ENCODE measurements at places on chromosomes 12 and 14.
A peak's percentile ranks its signal among the peaks of the same experiment; 100 is the strongest.

DNA sequence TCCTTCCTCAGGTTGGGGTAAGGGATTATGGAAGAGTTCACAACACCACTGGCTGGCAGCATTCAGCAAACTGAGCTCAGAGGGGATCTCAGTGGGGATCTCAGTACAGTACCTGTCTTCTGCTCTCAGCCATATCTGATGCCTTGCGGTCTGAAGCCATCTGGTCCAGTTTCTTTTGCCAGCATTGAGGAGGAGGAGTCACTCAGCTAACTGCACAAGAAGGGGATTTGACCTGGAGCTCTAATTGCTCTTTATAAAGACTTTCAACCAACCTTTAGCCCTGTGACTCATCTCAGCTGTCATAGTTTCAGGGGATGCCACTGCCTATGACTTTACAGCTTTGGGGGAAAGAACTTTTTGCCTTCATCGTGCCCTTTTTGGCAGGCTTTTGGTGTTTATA lies 44.9 kb downstream of the JKAMP start:
- no peak for DNase-seq

GRCh38 chr14:62247266-62247665 lies 485.0 kb downstream of the SNAPC1 start:
- no peak for DNase-seq

DNA sequence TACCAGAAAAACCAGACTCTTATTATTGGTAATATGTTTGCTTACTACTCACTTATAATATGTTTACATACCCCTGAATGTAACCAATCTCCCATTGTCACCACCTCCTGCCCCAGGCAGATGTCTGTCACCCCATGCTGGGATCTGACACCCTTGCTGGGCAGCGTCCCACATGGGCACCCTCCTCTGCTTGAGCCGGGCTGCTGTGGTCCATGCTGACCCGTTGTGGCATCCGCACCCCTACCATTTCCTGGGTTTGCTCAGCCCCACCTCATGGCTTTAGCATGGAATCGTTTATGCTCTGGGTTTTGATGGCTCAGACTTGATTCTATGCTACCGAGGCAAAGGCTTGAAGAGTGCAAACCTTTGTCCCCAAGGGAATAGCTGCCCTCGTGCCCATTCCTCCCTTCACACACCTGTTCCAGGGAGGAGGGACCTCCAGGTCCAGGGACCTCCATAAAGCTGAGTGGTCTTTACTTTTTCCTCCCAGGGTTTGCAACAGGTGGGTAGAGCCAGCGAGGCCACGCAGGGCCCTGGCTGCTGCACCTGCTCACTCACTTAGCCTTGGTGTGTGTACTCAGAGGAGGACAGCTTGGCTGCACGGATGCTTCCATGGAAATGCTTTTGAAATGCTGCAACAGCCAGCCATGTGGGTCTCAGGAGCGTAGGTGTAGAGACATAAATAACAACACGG lies 68.7 kb downstream of the PRMT8 start:
- DNase-seq: no peak

- DNase-seq: no peak
Observed at GRCh38 chr12:39368891-39369290, 74.0 kb downstream of the KIF21A start.

DNA sequence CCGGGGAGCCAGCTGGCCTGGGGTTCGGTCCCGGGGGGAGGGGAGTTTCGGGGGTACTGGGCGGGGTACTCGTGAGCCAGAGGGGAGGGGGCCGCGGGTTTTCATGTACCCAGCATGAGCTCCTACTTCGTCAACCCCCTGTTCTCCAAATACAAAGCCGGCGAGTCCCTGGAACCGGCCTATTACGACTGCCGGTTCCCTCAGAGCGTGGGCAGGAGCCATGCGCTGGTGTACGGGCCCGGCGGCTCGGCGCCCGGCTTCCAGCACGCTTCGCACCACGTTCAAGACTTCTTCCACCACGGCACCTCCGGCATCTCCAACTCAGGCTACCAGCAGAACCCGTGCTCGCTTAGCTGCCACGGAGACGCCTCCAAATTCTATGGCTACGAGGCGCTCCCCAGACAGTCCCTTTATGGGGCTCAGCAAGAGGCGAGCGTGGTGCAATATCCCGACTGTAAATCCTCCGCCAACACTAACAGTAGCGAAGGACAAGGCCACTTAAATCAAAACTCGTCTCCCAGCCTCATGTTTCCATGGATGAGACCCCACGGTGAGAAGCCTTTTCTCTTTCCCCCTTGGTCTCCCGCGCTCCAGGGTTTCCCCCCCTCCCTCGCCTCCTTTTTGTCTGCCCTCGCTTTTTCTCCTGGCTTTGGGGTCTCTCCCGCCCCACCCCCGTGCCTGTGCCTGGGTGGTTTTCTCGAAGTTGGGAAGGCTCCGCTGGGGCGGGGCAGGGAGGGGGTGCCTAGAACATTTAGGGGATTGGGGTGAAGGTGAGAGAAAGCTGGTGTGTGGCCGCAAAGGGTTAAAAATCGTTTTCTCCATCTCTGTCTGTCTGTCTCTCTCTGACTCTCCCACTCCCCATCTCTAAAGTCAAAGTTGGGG lies 627 bp downstream of the HOXC8 start:
- no peak for DNase-seq

- DNase-seq: no peak
Observed at GRCh38 chr12:26723379-26724308, 109.3 kb downstream of the ITPR2 start.

DNA sequence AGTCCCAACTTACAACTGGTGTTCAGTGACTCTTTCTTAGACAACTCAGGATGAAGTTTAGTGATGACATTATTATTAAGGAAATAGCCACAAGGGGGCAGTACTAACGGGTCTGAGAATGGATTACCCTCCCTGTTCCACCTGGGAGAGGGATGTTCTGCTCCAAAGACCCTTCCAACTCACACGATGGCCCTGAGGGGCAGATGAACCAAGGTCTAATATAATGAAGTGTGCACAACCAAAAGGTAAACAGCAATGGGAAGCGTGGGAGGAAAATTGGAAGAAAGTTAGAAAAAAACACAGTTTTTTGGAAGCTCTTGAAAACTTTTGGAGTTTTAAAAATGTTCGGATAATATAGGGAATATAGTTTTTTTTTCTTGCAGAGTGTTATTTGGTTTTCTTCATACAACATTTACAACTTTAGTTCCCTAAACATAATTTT lies 24.0 kb downstream of the FGF6 start:
- DNase-seq: peak; percentile 46

- peak; percentile 2 for DNase-seq
Observed at GRCh38 chr12:107522692-107523477, 162.7 kb upstream of the PWP1 start.

- DNase-seq: no peak
Observed at GRCh38 chr12:83676781-83677295, 990.1 kb downstream of the TMTC2 start.

- peak; percentile 13 for DNase-seq
Observed at GRCh38 chr12:55797068-55797467, 20.5 kb downstream of the SARNP start.

DNA sequence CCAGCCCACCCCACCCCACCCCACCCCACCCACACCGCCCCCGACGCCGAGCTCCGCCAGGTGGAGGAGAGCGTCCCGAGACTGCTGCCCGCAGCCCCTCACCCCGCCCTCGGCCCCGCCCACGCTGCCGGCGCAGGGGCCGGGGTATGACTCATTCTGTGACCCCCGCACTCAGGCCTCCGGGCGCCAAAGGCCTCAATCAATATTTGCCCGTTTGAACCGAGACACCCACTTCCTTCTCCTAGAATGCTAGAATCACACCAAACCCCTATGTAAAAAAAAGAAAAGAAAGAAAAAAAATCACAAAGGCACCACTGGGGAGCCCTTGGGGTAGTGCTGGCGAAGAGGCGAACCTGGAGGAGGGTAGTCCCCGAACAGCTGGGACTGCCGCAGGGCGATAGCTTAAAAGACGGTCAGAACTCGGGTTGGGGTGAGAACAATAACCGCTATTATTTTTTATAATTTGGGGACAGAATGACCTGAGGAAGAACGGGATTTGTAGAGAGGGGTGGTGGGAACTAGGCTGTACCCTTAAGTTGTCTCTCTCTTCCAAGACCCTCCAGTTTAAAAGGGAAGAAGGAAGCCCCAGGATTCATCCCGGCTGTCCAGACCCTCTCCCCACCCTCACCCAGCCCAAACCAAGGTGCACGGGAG lies 894 bp downstream of the KRT8 start:
- DNase-seq: peak; percentile 44

DNA sequence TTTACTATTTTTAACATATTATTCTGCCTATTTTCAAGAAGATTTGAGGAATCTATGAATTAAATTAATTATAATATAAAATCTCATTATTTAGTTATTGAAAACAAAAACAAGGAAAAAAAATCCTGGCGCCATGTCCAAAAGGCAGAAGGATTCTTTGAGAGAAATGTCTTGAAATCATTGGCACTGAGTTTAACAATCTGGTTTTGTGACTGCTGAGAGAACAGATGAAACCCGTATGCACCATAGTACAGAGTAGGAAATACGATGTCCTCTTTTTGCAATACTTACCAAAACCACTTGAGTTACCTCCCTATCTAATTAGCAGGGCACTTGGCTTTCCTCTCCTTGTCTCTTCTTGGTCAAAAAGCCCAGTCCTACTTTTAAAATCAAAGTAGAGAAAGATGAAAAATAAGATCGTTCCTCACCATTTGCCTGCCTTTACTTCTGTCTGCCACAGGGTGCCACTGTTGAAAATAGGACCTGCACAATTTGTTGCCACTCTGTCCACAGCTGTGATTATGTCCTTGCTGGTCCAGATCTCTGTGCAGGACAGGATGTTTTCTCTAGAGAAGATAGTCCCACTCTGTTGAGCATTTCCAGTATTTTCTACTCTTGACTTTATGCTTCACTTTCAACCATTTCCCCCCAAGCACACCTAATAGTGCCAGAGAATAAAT lies 179.7 kb downstream of the PDZRN4 start:
- no peak for DNase-seq

- no peak for DNase-seq
Observed at GRCh38 chr12:26327975-26328644, 132.7 kb downstream of the SSPN start.

- DNase-seq: no peak
Observed at GRCh38 chr12:132214891-132215290, 70.6 kb downstream of the NOC4L start.

- no peak for DNase-seq
Observed at GRCh38 chr14:104516906-104517305, 62.7 kb upstream of the C14orf180 start.

GRCh38 chr12:123421314-123421713 lies 15.2 kb downstream of the RILPL2 start:
- DNase-seq: no peak

GRCh38 chr14:33250963-33251362 lies 312.3 kb downstream of the NPAS3 start:
- DNase-seq: no peak

DNA sequence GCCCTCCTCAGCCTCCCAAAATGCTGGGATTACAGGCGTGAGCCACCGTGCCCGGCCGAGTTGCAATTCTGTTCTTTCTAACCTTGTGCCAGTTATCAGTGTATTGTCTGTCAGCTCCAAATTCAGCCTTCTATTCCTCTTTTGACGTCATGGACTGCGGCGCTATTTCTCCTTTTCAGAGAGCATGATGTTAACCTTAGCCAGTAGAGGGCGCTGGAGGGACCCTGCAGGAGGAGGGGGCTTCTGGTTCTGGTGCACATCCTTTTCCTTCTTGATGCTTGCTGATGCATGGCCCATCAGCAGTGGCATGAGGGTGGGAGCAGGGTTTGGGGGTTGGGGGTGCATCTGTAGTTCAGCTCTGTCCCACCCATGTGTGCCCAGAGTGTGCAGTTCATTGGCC lies 179.3 kb upstream of the RMST start:
- no peak for DNase-seq

DNA sequence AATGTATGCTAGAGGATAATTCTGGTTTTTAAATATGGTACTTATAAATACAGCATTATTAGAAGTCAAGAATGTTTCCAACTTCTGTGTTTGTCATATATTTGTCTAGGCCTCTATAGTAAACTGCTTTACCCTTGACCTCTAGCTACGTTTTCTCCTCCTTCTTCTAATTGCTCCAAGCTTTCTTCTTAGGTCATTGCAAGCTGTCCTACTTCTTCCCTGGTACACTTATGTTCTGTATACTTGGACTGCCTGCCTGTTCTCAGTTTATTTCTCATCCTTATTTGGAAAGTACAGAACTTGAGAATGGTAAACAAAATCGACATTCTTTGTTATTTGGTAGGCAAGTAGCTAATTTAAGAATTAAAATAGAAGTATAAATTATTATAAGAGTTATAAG lies 23.9 kb upstream of the ATP2B1 start:
- no peak for DNase-seq

GRCh38 chr14:65565948-65566347 lies 153.4 kb downstream of the FUT8 start:
- DNase-seq: no peak

GRCh38 chr14:103141117-103141796 lies 18.0 kb downstream of the TNFAIP2 start:
- no peak for DNase-seq

GRCh38 chr14:64702493-64703394 lies 1.5 kb upstream of the PLEKHG3 start:
- no peak for DNase-seq

- DNase-seq: no peak
Observed at GRCh38 chr12:114626-115211, 48.2 kb downstream of the IQSEC3 start.

GRCh38 chr14:70803321-70804310 lies 5.7 kb downstream of the MAP3K9 start:
- DNase-seq: no peak

DNA sequence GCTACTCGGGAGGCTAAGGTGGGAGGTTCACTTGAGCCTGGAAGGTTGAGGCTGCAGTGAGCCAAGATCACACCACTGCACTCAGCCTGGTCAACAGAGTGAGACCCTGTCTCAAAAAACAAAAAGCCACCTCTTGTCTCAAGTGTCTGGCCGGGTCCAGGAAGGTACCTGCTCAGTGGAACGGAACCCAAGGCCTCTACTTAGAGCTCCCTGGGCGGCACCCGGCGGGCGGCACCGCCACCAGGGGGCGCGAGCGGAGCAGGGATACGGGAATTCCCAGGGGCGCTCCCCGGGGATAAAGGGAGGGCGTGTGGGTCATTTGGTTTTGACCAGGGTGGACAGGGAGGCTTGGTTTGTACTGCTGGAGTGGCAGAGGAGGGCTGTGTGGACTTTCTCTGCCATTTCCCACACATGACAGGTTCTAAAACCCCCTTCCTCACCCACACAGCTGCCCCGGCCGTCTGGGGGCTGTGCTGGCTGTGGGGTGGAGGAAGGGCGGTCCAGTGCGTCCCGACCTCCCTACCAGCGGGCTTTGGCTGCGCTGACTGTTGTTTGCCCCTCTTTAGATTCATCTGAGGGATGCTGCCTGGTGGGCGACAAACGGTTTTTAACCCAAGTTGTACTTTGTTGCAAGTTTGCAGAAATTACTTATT lies 91.4 kb downstream of the SETD3 start:
- peak; percentile 41 for DNase-seq

DNA sequence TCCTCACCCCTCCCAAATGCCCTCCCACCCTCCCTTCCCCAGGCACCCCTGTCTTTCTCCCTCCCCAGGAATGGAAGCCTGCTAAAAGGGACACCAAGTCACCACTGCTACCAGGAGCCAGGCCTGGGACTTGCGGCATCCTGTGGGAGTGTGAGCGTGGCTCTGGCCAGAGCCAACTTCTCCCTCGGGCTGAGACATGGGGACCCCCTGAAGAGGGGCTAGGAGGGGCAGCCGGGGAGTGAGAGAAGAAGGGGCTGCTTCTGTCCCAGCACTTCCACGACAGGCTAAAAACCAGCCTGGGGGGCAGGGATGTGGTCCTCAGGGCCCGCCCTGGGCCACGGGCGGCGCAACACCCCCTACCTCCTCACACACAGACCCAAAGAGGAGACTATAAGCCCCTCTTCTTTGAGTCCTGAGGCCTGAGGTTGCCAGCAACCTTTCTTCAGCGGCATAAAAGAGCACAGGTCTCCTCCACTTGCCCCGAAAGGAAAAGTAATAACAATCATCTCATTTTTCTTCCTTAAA lies 278.9 kb downstream of the DPF3 start:
- DNase-seq: no peak

- no peak for DNase-seq
Observed at GRCh38 chr12:132121283-132121682, 22.8 kb downstream of the DDX51 start.
